ENCODE measurements at places on chromosomes 3 and 15.

DNA sequence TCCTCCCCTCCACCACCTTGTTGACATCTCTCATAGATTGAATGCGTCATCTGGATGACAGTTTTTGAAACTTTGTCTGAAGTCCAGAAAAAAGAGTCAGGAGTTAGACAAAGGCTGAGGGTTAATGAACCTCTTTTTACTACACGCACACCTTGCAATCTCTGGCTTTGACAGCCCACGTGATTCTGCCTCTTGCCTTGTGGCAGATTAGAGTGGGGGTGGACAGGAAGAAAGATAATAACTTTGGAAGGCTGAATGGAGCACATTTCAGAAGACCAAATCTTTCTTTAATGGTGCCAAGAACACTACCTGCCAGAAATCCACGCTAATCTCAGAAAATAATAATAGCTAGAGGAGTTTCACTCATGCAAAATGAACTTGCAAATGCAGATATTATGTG, 327.9 kb upstream of the TRIM42 start:
- no peak for DNase-seq

- DNase-seq, result no peak
These were observed 38.2 kb downstream of the KLHL25 start for GRCh38 chr15:85756411-85757072.

GRCh38 chr3:29339016-29339833, 58.4 kb downstream of the RBMS3 start:
- no peak for DNase-seq

GRCh38 chr3:115381931-115382330, 234.8 kb upstream of the ZBTB20 start:
- DNase-seq, result no peak

- no peak for DNase-seq
These were observed 396.1 kb downstream of the UNC13C start for GRCh38 chr15:54374184-54374952.

DNA sequence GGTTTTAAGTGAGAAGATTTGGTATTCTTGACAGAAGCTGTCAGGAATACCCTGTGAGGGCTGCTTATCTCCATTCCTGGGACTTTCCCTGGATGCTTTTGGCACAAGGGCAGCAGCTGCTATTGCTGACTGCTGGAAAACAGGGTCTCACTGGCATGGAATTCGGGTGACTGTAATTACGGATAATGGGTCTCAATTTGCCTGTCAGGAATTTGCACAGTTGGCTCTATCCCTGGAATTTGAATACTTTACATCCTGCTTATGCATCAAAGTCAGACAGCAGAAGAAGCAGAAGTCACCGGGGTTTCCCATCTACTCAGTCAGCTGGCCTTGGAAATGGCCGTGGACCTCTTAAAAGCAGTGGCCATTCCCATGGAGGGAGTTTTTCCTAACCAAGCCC, 25.9 kb upstream of the AKAP13 start:
- peak; percentile 22 for DNase-seq

- DNase-seq, result no peak
These were observed 34.8 kb upstream of the CCK start for GRCh38 chr3:42300778-42301177.

- peak; percentile 85 for DNase-seq
These were observed 53.5 kb upstream of the LCTL start for GRCh38 chr15:66619152-66619903.

- DNase-seq, result no peak
These were observed 100.4 kb downstream of the VGLL4 start for GRCh38 chr3:11543141-11543947.

- no peak for DNase-seq
These were observed 13.9 kb downstream of the ISLR2 start for GRCh38 chr15:74144153-74144775.

DNA sequence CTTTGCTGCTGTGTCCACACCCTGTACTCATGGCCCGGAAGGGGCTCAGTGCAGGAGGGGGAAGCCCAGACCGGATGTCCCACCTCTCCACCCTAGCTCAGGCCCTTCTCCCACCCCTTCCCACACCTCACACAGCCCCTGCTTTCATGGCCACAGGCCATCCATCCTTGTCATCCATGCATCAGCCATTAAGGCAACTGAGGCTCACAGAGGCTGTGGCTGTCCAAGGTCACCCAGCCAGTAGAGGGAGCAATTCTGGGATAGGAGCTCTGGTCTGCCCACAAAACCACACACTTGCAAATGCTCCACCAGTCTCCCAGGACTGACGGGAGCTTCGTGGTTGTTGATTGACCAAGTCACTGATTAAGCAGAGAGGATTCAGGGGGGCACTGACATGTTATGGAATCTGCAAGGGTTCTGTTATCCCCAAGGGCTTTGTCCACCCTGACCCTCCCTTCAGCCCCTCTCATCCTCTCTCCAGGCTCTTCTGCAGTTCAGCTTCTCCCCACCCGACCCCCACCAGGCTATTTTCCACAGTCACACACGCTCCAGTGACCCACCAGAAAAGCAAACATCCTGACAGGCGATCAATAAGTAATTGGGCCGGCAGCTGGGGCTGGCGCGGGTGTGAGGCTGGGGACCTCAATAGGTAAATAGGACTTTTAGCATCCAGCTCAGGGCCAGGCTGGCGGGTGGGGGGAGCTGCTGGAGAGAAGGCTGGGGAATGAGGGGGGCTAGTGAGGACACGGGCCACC, 15.1 kb downstream of the LINGO1 start:
- DNase-seq, result no peak

DNA sequence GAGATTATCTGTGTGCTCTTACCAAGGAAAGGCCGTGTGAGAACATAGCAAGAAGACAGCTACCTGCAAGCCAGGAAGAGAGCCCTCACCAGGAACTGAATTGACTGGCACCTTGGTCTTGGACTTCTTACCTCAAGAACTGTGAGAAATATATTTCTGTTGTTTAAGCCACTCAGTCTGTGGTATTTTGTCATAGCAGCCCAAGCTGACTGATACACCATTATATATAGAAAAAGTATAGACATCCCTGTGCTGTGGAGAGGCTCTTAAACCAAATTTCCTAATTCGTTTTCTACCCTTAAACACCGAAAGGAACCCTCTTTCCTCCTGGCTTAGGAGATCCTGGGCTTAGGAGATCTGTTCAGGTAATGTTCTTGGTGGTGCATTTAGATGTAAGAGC, 44.8 kb downstream of the CGNL1 start:
- DNase-seq, result no peak

DNA sequence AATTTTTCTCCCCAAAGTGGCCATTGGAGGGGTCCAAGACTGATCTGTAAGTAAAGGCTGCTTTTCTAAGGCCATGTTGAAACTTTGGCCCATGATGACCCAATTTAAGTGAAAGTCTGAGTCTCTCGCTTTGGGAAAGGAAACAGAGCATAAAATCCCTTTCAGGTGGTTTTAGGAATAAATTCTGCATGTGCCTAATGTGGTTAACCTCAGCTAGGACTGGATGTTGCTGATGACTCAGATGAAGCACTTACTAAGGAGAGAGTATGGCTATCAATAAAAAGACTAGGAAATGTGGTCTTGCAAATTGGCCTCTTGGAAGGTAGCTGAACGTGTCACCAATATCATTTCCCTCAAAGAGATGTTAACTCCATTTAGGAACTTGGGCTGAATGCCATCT, 458.5 kb downstream of the AGBL1 start:
- no peak for DNase-seq

- DNase-seq, result peak; percentile 61
These were observed 33.9 kb upstream of the ACAN start for GRCh38 chr15:88769161-88769971.

- DNase-seq, result no peak
These were observed 25.7 kb downstream of the PRKCI start for GRCh38 chr3:170247875-170248274.

GRCh38 chr3:30245858-30246622, 360.4 kb upstream of the TGFBR2 start:
- no peak for DNase-seq

GRCh38 chr15:85708402-85708941, 86.3 kb downstream of the KLHL25 start:
- DNase-seq, result no peak

DNA sequence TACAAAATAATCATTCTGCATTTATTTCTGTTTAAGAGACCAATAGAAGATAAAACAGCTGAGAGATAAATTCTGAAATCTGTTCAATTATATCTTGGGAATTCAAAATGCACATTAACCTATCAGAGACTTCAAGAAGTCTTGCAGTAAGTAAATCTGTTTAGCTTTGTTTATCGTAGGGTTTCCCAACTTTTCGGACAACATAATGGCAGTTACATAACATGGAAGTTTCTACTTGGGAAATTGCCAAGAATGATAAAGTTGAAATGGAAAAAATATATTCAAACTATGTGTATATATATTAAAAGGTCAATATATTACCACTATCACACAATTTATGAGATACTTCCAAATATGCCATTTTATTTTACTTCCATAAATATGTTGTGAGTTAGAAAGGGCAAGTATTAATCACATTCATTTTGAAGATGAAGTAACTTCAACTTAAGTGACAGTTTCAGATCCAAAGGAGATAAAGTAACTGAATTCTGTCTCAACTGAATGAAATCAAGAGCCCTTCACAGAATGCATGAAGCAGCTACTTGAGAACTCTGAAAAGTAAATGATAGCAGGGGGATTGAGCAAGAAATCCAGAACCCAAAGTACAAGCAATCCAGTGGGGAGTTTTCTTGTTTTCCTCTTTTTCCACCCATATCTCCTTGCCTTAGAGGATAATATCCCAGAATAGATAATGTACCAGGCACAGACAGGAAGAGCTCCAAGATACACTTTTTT, 108.8 kb downstream of the PLOD2 start:
- DNase-seq, result no peak

DNA sequence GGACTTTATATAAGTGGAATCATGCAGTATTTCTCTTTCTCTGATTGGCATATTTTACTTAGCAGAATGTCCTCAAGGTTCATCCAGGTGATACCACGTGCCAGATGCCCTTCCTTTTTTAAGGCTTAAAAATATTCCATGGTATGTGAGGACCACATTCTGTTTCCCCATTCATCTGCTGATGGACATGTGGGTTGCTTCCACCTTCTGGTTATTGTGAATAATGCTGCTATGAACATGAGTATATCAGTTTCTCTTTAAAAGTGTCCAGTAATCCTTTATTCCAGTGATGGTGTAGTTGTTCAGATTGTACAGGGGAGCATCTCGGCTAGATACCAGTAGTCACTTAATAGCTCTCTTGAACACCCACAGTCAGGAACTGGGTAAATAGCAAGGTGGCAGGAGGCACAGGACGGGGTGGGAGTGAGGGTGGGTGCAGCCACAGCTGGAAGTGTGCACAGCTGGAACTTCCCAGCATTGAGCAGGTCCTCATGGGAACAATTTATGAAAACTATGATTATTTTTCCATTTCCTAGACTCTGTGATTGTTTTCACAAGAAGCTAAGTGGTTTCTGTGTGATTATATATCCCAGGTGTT, 50.3 kb upstream of the ATG7 start:
- DNase-seq, result no peak

DNA sequence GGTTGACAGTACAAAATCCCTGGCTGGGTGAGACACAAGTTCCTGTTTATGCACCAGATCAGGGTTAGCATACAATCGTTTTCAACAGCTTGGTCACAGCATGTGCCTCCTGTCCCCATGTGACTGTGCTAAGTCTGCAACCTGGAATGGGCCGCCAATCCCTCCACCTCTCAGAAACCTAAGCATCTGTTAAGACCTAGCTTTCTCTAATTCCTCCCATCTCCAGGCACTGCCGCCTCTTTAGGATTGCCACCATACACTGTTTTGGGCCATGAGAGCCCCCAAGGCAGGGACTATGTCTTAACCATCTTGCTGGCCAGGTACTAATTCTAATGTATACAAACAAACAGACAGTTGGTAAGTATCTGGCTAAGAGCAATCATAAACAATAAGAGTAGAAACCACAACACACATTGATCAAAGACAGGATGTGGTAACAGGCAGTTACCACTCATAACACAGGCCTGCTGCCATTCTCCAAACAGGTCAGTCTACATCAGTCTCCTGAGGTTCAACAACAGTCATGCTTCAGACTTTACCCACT, 25.6 kb downstream of the SEC22C start:
- no peak for DNase-seq

GRCh38 chr15:79028411-79028964, 62.1 kb downstream of the RASGRF1 start:
- DNase-seq, result peak; percentile 37

GRCh38 chr3:39644176-39644575, 165.2 kb upstream of the MYRIP start:
- DNase-seq, result peak; percentile 10

DNA sequence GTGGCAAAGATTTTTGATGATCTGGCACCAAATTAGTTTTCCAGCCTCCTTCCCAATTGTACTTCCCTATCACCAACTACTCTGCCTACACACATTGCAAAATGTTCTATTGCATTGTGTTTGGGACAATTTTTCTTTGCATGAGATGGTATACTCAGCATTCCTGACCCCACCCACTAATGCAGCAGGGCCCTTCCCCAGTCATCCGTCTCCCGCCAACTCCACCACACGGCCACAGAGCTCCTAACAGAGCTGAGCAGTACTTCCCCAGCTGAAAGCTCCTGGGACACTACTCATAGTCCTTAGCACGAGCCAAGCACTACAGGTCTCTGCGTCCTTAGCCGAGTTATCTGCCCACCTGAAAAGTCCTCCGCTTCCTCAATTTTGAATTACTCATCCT, 34.2 kb downstream of the TXNRD3 start:
- DNase-seq, result no peak

DNA sequence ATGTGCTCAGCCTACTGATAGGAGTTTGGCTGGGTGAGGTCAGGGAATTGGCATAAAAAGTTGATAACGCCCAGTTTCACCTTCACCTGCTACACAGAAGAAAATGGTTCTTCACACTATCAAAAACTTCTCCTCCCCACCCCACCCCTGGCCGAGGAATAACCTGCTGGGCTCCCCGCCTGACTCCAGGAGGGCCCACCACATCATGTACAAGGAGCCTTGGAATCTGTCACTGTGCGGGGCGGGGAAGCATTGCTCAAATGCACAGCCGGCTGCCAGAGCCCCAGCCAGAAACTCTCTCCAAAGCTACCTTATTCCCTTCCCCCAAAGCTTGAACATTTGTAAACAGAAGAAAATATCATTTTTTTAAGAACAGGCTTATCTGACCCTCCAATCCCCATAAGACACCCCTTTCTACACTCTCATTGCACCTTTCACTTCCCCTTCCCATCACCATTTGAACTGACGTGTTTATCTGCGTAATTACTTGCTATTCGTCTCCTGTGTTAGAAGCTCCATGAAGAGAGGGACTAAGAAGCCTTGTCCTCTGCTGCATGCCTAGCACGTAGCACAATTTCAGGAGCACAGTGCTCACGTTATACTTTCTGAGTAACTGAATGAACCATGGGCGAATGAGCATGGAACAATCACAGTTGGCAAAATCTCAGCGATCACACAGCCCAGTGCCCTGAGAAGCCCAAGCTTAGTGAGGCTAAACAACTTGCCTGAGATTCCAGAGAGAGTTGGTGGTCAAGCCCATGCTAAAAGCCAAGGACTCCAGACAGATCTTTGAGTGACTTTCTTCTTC, 82.9 kb downstream of the HES1 start:
- DNase-seq, result no peak

- no peak for DNase-seq
These were observed 35.1 kb upstream of the THSD4 start for GRCh38 chr15:71080166-71080565.
